Fibroblast of skin of scalp (primary cell): ENCODE measurements at places on chromosomes 5 and 9.

DNA sequence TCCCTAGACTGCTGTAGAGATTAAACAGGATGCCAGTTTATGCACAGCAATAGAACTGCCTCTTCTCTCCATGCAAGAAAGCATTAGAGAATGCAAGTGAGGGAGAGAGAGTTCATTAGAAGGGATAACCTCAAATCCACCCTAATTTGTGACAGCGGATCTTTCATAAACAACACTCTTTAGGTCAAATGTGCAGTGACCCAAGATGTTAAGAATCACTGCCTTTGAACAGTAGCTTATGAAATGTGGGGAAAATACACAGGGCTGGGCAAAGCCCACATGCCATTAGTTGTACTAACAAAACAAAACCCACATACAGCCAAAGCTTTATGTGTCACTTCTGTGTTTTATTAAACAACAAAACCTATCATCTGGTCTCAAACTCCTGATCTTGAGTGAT lies 36.2 kb upstream of the POU4F3 start:
- DNase-seq: no peak

- DNase-seq: no peak
These were observed 80.6 kb upstream of the SMIM23 start for GRCh38 chr5:171705036-171705435.

- DNase-seq: no peak
These were observed 214.5 kb downstream of the AUH start for GRCh38 chr9:91147079-91147708.

GRCh38 chr5:12245429-12245828 lies 341.2 kb upstream of the CTNND2 start:
- DNase-seq: peak; percentile 1
